ENCODE measurements at places on chromosomes 7 and 10. TPM values are rescaled to one million over a fixed set of nuclear protein-coding genes. Genes with fewer than 3 reads are reported as not detected.
A peak's percentile ranks its signal among the peaks of the same experiment; 100 is the strongest.

GRCh38 chr10:69893271-69893900 is 91.7 kb downstream of the COL13A1 start:
- no peak for DNase-seq
- H3K4me3 ChIP-seq = no peak overlapping the region
- no peaks in the 10 kb centered on the region for H3K27me3 ChIP-seq
- H3K36me3 ChIP-seq = no peaks in the 10 kb centered on the region
- peaks cover under 1% of the 10 kb centered on the region for H3K4me1 ChIP-seq

DNA sequence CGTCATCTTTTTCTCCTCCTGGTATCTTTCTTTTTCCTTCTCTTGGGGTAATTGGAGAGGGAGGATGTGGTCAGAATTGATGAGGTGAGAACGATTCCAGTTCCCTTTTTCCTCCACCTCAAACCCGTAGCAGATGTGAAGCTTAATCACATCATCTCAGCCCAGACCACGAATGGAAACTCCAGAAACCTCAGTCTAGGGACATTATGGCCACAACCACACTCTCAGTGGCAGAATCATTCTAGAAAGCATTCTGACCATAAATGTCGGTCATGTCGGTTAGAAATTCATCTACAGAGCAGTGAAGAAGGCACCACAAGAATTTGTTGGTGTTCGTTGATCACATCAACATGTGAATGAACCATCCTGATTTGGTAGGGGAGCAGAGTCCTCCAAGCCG is 78.7 kb downstream of the GATA3 start:
- H3K4me1 ChIP-seq = no peaks in the 10 kb centered on the region
- H3K27me3 ChIP-seq = peaks cover 2% of the 10 kb centered on the region
- no peak overlapping the region for H3K4me3 ChIP-seq
- H3K27ac ChIP-seq = no peak overlapping the region

Gene GDF10
- 1.8 TPM for total RNA-seq

Gene PYROXD2
- total RNA-seq = 34.4 TPM

DNA sequence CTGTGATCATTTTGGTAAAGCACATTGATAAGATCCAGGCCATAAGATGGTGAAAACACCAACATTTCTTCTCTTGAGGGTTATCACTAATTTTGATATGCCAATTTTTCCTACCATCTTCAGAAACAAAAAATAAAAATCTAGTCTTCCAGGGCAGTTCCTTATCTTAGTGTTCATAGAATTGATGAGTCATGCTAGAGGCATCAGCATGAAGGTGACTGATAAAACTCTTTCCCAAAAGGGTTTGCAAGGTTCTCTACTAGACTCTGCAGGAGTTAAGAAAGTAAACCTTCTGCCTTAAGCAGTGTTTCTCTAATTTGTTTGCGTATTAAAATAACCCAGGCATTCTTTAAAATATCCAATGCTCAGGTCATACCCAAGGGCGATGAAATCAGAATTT is 483.1 kb upstream of the CNTNAP2 start:
- no peaks in the 10 kb centered on the region for H3K27me3 ChIP-seq
- no peaks in the 10 kb centered on the region for H3K36me3 ChIP-seq
- no peak overlapping the region for H3K27ac ChIP-seq
- no peak overlapping the region for H3K4me3 ChIP-seq
- H3K4me1 ChIP-seq = no peaks in the 10 kb centered on the region

Gene GPNMB
- 2.7 TPM for total RNA-seq

Gene KIF11
- total RNA-seq = 18.0 TPM

GRCh38 chr7:140223515-140224221 is 46.9 kb upstream of the KDM7A start:
- H3K27me3 ChIP-seq = peaks cover 10% of the 10 kb centered on the region
- DNase-seq = no peak
- H3K4me3 ChIP-seq = no peak overlapping the region
- H3K36me3 ChIP-seq = no peaks in the 10 kb centered on the region

DNA sequence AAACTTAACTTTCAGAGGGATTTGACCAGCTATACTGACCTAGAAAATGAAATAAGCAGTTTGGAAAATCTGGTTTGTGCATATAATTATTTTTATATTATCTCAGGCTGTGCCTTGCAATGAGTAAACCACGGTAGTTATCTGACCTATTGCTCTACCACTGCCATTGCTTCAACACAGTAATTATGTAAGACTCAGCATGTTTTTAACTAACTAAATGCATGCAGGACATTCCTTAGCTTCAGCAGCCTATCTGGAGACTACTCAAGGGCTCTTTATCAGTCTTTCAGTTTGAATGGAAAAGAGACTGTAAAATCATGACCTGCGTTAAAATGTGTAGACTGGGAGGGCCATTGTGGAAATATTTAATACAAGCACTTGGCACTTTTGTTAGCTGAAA is 22.5 kb downstream of the CHN2 start:
- no peak overlapping the region for H3K27ac ChIP-seq
- peaks cover 20% of the 10 kb centered on the region for H3K4me1 ChIP-seq
- DNase-seq = no peak
- H3K27me3 ChIP-seq = no peaks in the 10 kb centered on the region
- no peak overlapping the region for H3K4me3 ChIP-seq

Gene STEAP1B
- 0.58 TPM for total RNA-seq

- no peak overlapping the region for H3K4me3 ChIP-seq
- DNase-seq = no peak
- H3K36me3 ChIP-seq = peaks cover 8% of the 10 kb centered on the region
- H3K27ac ChIP-seq = peak overlapping the region; percentile 65
- H3K27me3 ChIP-seq = no peaks in the 10 kb centered on the region
Measured at GRCh38 chr10:122139627-122140170, 131.4 kb upstream of the BTBD16 start.

Gene CYP3A7
- not detected for total RNA-seq

Gene GRM8
- 0.52 TPM for total RNA-seq

Gene MSMB
- not detected for total RNA-seq

DNA sequence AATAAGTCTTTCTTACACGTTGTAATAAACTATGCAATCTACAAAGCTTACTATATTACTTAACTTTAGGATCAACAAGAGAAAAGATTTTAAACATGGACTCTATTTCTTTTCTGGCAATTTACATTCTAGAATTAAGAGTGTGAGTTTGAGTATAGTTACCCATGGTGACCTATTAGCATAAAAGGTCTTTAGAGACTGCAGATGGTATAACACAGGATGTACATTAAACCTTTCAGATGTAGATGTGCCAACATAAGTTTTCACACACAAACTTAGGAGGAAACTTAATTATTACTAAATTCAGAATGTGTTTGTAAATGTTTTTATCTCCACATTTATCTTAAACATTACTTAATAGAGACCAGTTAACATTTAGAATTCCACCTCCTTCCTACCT is 54.1 kb downstream of the KCND2 start:
- no peak overlapping the region for H3K27ac ChIP-seq
- H3K36me3 ChIP-seq = no peaks in the 10 kb centered on the region
- no peaks in the 10 kb centered on the region for H3K27me3 ChIP-seq

Gene PRSS37
- total RNA-seq = not detected

- peaks cover 30% of the 10 kb centered on the region for H3K4me1 ChIP-seq
- DNase-seq = no peak
- peak overlapping the region; percentile 91 for H3K27ac ChIP-seq
- peaks cover 38% of the 10 kb centered on the region for H3K36me3 ChIP-seq
- no peak overlapping the region for H3K4me3 ChIP-seq
- no peaks in the 10 kb centered on the region for H3K27me3 ChIP-seq
Measured at GRCh38 chr7:92691578-92691977, 101.4 kb upstream of the FAM133B start.

GRCh38 chr10:114713525-114714090 is 55.5 kb upstream of the ABLIM1 start:
- no peaks in the 10 kb centered on the region for H3K27me3 ChIP-seq
- peaks cover 51% of the 10 kb centered on the region for H3K4me1 ChIP-seq
- H3K36me3 ChIP-seq = no peaks in the 10 kb centered on the region

- peak overlapping the region; percentile 97 for H3K4me3 ChIP-seq
- no peaks in the 10 kb centered on the region for H3K36me3 ChIP-seq
- peak overlapping the region; percentile 98 for H3K27ac ChIP-seq
- H3K27me3 ChIP-seq = no peaks in the 10 kb centered on the region
- peaks cover 52% of the 10 kb centered on the region for H3K4me1 ChIP-seq
- peak; percentile 80 for DNase-seq
Measured at GRCh38 chr10:102644646-102645387, 538 bp downstream of the TRIM8 start.

DNA sequence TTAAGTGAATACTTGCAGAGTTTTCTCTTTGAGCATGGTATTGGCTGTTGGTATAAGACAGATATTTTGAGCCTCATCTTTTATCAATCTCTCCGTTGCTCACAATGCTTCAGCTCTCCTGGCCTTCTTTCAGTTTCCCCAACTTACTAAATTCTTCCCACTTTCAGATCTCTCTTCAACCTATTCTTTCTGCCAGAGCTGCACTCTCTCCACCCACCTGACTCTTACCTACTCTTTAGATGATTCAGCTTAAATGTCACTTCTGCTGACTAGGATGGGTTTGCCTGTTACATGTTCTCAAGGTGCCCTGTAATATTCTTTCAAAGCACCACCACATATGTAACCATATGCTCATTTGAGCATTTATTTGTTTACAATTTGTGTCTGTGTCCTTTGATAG is 1.6 kb downstream of the EXOSC1 start:
- peak overlapping the region; percentile 96 for H3K4me3 ChIP-seq
- H3K27ac ChIP-seq = no peak overlapping the region
- no peaks in the 10 kb centered on the region for H3K27me3 ChIP-seq
- H3K4me1 ChIP-seq = peaks cover 28% of the 10 kb centered on the region
- no peak for DNase-seq

Gene ACHE
- 9.2 TPM for total RNA-seq

DNA sequence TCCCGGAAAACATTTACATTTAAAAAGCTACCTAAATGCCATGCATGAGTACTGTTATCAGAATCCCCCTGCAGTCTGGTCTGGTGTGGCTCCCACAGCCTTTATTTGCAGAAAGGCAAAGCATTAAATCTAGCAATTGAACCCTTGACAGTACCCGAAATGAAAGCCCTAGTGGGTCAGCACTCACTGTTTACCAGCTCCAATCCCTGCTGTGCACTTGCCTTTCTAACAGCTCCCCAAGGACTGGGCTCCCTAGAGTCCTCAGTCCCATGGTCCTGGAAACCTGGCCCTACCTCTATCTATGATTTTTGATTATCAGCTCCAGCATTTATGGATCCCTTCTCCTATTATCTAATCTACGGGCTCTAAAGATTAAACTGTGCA is 1.9 kb upstream of the MACC1 start:
- H3K27me3 ChIP-seq = no peaks in the 10 kb centered on the region
- no peaks in the 10 kb centered on the region for H3K36me3 ChIP-seq
- peaks cover 23% of the 10 kb centered on the region for H3K4me1 ChIP-seq
- peak overlapping the region; percentile 97 for H3K27ac ChIP-seq
- DNase-seq = no peak

- no peaks in the 10 kb centered on the region for H3K36me3 ChIP-seq
- no peak overlapping the region for H3K4me3 ChIP-seq
- peaks cover 44% of the 10 kb centered on the region for H3K4me1 ChIP-seq
- DNase-seq = no peak
- H3K27ac ChIP-seq = no peak overlapping the region
- no peaks in the 10 kb centered on the region for H3K27me3 ChIP-seq
Measured at GRCh38 chr10:122490268-122490667, 28.9 kb downstream of the HTRA1 start.

Gene HOXA3
- total RNA-seq = 197 TPM

GRCh38 chr10:77622889-77623291 is 14.7 kb downstream of the KCNMA1 start:
- H3K27me3 ChIP-seq = no peaks in the 10 kb centered on the region
- peaks cover 25% of the 10 kb centered on the region for H3K4me1 ChIP-seq
- no peaks in the 10 kb centered on the region for H3K36me3 ChIP-seq
- no peak for DNase-seq

DNA sequence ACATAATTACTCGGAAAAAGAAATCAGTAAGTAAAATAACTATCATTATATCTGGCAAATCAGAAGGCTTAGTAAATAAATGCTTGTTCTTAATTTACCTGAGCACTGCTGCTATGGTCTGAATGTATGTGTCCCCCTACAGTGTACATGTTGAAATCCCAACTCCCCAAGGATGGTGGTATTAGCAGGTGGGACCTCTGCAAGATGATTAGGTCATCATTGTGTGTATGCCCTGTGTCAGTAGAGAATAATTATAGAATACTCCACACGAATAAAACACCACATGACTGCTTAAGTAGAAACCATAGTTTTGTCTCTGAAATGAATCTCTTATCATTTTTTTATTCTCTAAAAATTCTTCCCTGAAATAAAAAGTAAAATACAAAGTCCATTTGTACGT is 101.6 kb downstream of the RNF133 start:
- H3K27ac ChIP-seq = no peak overlapping the region
- H3K4me1 ChIP-seq = no peaks in the 10 kb centered on the region
- H3K36me3 ChIP-seq = no peaks in the 10 kb centered on the region
- H3K4me3 ChIP-seq = no peak overlapping the region
- DNase-seq = no peak
- H3K27me3 ChIP-seq = no peaks in the 10 kb centered on the region

- no peaks in the 10 kb centered on the region for H3K36me3 ChIP-seq
- DNase-seq = no peak
Measured at GRCh38 chr10:62618054-62618453, 186.5 kb upstream of the ADO start.
